ENCODE measurements at places on chromosomes 7 and 10. TPM values are rescaled to one million over a fixed set of nuclear protein-coding genes. Genes with fewer than 3 reads are reported as not detected.

Gene LRMDA
- 4.2 TPM for total RNA-seq

Gene ACBD7
- total RNA-seq, result 0.85 TPM

Gene RAB19
- total RNA-seq, result not detected

Gene SEMA4G
- total RNA-seq, result 7.2 TPM

Gene BTAF1
- 16.4 TPM for total RNA-seq

Gene EEF1AKMT2
- 18.3 TPM for total RNA-seq

Gene IFIT2
- total RNA-seq, result 3.2 TPM

Gene ARHGEF35
- 0.23 TPM for total RNA-seq

Gene OR2A1
- not detected for total RNA-seq

Gene LGI1
- total RNA-seq, result not detected

Gene TMEM176B
- 0.16 TPM for total RNA-seq

Gene VENTX
- total RNA-seq, result not detected

Gene PPP1R3C
- 16.8 TPM for total RNA-seq

Gene TCAF2
- 0.30 TPM for total RNA-seq

Gene CELF2
- 0.10 TPM for total RNA-seq

Gene PGAM2
- not detected for total RNA-seq

Gene STK32C
- 44.3 TPM for total RNA-seq

Gene VPS26A
- total RNA-seq, result 57.5 TPM

Gene THAP5
- 17.3 TPM for total RNA-seq

Gene NME8
- total RNA-seq, result not detected
